ENCODE measurements at places on chromosomes 3 and 15.

- DNase-seq, result no peak
Observed at GRCh38 chr3:42980909-42981308, 1.8 kb downstream of the GASK1A start.

DNA sequence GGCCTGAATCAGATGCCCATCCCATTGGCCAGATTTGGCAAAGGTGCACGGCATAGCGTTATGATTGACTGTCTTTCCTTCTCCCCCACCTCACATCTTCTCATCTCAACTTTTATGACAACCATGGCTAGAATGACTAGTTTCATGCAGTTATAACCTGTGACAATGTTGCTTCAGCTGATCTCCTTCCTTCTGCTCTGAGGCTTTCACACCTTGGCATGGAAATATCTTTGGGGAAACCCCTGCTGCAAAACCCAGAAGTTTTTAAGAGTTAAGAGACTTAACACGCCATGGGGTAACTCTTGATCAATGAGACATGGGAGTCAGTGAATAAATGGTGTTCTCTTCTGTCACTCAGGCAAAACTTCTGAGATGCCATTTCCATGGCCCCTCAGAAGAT, 290.7 kb upstream of the MDFIC2 start:
- DNase-seq, result no peak

DNA sequence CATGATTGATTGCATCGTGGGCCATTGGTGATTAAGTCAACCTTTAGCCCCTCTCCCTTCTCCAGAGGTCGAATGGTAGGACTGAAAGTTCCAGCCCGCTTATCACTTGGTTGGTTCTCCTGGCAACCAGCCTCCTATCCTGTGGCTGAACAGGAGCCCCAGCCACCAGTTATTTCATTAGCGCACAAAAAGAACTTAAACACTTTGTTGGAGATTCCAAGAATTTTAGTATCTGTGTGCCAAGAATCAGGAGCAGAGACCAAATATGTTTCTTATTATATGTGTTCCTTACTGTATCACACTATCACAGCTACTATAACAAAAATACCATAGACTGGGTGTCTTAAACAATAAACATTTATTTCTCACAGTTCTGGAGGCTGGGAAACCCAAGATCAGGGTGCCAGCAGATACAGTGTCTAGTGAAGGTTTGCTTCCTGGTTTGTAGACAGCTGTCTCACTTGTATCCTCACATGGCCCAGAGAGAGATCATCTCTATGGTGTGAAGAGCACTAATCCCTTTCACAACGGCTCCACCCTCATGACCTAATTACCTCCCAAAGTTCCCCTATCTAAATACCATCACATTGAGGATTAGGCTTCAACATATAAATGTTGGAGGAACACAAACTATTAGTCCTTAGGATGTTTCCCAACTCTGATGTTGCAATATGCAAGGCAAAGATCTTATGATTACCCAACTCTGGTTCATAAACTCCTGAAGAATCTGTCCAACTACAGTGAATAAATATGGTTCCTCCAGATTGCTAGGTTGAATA, 30.5 kb upstream of the APH1B start:
- DNase-seq, result no peak

GRCh38 chr3:127073941-127074820, 91.3 kb downstream of the PLXNA1 start:
- DNase-seq, result no peak

- DNase-seq, result no peak
Observed at GRCh38 chr3:170420307-170420821, 1.7 kb downstream of the CLDN11 start.

DNA sequence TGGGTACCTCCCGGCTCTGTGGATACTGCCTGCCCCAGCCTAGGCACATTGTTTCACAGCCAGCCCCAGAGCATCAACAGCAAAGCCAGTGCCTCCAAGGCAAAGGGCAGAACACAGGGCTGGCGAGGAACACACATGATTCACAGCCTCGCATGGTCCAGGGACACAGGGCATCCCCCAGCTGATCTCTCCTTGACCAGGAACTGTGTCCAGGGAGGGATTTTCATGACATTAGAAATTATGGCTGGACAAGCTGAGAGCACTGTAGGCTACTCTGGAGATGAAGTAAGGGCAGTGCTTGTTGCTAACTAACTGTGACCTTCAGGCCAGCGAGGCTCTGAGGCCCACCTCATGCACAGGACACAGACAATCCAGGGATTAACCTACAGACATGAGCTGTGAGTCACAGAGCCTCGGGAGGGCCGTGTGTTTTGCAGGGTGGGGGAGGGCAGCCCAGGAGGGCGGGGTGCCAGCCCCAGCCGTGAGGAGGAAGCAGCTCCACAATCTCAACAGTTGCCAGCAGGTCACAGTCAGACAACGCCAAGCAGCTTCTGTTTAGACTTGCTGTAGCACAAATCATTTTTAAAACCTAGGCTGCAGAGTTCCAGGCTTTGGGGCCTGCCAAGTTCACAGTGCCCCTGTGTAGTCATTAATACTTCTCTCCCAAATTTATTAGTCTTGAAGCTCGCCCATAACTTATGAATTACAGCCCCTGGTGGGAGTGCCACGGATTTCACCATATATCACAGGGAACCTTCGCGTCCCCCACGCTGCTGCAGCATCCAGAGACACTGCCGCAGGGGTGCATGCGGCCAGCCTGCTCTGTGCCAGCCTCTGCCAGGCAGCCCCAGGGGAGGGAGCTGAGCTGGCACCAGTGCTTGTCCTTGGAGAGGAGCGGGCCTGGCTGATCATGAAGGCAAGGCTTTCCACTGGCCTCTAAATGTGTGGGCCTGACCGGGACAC, 114.7 kb downstream of the ETFA start:
- no peak for DNase-seq

GRCh38 chr15:68340726-68341671, 63.5 kb downstream of the FEM1B start:
- no peak for DNase-seq

- DNase-seq, result peak; percentile 51
Observed at GRCh38 chr3:12287727-12288181, 1.1 kb upstream of the PPARG start.

DNA sequence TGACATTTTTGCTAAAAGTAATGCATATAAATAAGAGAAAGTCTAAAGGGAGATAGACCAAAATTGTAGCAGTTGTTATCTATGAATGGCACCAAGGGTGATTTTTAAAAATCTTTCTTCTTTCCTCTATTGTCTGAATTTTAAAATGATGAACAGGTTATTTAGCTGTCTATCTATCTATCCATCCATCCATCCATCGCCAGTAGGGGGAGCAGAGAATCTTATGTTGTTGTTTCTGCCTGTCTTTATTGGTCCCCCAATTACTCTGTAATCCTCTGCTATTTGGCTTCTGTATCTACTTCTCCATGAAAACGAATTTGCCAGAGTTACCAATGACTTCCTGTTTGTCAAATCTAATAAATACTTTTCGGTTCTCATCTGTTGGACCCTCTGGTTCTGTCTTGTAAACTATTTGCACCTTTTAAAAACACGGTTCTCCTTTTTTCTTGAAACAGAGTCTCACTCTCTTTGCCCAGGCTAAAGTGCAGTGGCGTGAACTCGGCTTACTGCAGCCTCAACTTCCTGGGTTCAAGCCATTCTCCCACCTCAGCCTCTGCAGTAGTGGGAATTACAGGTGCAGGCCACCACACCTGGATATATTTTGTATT, 86.0 kb downstream of the ECT2 start:
- no peak for DNase-seq

DNA sequence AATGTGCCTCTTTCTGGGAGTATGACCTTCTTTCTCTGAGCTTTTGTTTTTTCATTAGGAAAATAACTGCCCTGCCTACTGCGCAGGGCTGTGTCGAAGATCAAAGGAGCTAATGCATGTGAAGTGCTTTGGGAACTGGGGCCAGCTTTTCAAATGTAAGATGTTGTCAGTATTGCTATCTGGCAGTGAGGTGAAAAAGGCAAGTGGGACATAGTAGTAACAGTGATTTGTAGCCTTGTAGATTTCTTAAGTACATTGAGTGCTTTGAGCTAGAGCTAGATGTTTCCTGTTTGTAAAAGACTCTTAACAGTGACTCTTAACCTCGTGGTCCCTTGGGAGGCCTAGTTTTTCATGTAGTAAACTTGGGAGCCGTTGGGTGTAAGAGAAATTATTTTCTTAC, 126.5 kb downstream of the ECT2 start:
- DNase-seq, result no peak

GRCh38 chr15:85501574-85501973, 121.2 kb downstream of the AKAP13 start:
- DNase-seq, result no peak

DNA sequence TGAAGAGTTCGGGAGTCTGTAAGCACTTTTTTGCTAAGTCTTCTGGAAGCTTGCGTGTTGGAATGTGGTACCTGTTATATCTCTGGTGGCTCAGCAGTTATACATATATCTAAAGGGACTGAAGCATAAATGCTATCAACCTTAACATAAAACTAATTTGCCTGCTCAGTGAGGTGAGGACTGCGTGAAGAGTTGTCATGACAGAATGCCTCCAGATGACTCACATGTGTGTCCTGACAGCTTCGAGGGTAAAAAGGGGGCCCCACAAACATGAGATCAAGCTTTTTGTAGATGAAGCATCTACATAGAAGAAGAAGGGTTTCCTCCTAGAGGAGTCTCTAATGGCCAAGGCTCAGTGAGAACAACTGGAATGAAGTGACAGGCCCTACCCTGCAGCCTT, 88.8 kb upstream of the C3orf80 start:
- no peak for DNase-seq

DNA sequence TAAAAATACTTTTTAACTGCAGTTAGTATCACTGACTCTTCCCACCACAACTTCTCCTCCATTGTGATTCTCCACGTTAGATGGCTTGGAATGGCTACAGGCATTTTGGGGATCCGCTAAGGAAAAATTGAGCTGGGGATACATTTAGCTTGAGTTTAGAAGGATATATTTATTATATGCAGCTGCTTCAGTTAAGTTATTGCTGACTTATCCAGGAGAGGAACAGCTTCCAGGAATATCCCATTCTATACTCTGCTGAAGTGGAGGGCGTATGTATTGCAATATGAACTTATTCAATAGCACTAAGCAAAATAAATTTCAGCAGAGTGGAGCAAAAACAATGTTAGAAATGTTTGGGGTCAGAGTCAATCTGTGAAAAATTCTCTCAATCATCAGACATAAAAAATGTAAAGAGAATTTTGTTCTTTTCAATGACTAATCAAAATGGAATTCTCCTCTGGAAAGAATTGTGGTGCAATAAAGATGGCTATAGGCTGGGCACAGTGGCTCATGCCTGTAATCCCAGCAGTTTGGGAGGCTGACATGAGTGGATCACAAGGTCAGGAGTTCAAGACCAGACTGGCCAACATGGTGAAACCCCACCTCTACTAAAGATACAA, 84.7 kb downstream of the NCEH1 start:
- DNase-seq, result no peak

DNA sequence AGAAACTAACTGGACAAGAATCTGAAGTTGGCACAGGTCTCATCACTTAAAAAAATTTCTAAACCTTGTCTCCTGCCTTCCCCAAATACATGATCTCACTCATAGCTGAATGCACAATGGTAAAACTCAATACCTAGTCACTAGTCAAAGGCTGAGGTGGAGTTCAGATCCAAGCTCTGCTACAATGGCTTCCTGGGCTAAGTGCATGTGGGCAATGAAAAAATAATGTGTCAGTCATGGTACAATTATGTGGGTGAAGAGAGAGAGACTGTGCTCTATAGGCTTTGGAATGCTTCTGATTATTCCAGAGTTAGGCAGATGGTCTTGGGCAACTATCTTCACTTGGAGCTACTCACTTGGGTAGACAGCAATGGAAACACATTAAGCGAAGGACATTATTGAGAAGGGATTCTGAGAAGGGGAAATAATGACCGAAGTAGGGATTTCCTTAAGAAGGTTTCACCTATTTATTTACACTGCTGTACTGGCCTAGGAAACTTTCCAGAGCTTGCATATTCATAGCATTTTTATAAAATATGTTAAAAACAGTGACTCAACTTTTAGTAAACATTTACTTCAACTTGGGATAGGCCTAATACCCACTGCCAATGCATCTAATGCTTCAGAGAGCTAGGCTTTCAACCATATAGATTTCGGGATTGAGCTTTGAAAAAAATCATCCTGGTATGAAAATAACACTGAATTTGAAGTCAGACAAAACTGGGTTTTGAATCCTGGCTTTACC, 58.7 kb upstream of the PLXND1 start:
- no peak for DNase-seq

DNA sequence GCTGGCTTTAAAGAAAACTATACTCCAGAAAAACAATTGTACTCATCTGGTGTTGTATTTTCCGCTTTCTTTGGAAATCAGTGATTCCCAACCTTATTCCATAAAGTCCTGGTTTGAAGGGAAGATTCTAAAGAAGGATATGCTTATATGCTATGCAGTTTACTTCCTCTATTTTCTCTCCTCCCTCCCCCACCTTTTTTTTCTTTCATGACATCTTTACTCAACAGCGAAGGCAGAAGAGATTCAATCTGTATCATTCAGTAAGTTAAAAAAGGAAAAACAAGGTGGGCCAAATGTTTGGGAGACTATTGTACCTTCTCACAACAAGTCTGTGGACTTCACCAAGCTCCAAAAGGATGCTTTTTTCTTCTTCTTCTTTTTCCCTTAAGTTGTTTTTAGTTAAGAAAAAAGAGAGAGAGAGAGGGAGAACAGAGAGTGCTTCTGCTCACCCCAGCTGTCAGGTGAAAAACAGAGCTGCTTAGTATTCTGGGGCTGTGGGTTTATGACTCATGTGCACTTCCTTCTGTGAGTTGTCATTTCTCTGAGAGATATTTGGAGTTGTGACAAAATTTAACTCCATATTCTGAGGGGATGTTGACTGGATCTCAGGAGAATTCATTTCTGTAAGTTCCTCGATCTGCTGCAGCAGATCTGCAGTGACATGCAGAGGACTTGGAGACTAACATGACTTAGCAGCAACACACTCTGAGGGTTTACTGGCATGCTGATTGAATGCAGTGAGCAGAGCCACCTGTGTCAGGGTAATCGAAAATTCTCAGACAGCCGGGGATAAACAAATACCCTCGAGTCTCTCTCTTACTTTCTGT, 70.7 kb downstream of the SSR3 start:
- no peak for DNase-seq

- no peak for DNase-seq
Observed at GRCh38 chr3:65664446-65664845, 374.3 kb downstream of the MAGI1 start.

Data from 8988T (cell line).